Activated CD4-positive, alpha-beta T cell treated with anti-CD3 and anti-CD28 coated beads, Interleukin-2, amount 50 U/mL, for 24 hours (primary cell): ENCODE measurements at places on chromosomes 11 and 22.
A peak's percentile ranks its signal among the peaks of the same experiment; 100 is the strongest.

- DNase-seq = peak; percentile 30
Observed at GRCh38 chr22:38461414-38462081, 6.3 kb upstream of the KDELR3 start.

DNA sequence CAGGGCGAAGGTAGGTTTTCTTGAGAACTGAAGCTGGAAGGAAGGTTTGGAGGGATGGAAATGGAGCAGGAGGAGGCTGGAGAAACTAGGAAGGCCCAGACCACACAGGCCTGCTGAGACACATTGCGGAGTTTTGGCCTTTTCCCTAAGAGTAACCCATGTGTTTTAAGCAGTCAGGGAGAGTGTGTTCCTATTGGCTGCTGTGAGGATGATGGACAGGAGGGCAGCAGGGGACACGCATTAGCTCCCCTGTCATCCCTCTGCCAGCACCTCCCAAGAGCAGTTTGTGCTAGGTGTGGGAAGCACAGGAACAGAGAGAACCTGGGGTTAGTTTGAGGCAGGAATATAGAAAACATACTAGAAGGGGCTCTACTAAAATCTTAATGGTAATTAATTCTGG lies 842.1 kb downstream of the TBC1D22A start:
- DNase-seq = no peak

DNA sequence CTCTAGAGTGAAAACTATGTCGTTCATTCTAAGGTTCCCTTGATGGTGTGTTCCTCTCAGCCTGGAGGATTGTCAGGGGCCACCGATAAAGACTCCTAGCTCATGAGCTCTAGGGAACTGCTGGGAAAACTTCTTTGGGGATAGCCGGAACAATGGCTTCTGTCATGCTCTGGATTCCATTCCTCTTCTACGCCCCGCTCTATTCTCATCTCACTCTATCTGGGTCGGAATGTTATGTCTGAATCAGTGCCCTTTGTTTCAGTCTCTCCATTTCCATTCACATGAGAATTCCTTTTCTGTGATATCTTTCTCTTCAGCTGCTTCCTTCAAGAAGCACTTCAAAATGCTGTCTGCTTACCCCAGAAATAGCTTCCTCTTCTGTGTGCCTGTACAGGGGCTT lies 16.9 kb upstream of the SLCO2B1 start:
- no peak for DNase-seq

DNA sequence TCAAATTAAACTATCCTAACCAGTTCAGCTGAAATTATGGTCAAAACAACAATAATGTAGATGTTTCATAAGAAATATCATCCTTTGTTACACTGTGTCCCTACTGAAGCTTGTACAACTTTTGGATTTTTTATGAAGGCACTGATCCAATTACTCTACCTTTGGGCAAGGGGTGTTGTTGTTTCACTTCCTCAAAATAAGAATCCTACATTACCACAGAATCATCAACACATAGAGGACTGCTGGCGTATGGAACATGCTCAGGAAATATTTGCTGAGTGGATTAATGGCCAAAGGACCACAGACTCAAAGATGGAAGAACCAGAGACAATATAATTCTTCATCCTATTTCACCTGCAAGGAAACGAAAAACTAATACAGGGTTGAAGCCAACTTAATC lies 907.5 kb upstream of the CCDC90B start:
- DNase-seq = no peak

DNA sequence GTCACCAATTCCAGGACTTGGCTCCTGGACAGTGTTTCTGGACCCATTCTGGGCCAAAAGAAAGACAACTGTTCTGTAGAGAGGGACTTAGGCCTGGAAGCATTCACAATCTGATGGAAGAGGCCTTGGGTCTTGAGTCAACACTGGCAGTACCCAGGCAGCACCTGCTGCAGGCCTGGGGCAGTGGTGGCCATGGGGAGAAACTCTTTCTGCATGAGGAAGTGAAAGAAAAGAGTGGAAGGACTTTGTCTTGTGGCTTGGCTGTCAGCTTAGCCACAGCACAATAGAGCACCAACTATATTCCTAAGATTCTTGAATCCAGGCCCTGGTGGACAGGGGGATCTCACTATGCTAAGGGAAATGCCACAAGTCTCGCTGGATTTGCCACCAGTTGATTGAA lies 70.6 kb downstream of the CTSC start:
- no peak for DNase-seq

- no peak for DNase-seq
Observed at GRCh38 chr11:77351281-77351886, 49.9 kb upstream of the GDPD4 start.

GRCh38 chr11:13376838-13377237 lies 86.2 kb downstream of the BTBD10 start:
- no peak for DNase-seq

- DNase-seq = no peak
Observed at GRCh38 chr11:1640076-1640946, 10.7 kb downstream of the KRTAP5-5 start.

- no peak for DNase-seq
Observed at GRCh38 chr11:17580271-17580670, 33.2 kb downstream of the OTOG start.

GRCh38 chr11:44524751-44525201 lies 40.7 kb upstream of the CD82 start:
- DNase-seq = no peak

DNA sequence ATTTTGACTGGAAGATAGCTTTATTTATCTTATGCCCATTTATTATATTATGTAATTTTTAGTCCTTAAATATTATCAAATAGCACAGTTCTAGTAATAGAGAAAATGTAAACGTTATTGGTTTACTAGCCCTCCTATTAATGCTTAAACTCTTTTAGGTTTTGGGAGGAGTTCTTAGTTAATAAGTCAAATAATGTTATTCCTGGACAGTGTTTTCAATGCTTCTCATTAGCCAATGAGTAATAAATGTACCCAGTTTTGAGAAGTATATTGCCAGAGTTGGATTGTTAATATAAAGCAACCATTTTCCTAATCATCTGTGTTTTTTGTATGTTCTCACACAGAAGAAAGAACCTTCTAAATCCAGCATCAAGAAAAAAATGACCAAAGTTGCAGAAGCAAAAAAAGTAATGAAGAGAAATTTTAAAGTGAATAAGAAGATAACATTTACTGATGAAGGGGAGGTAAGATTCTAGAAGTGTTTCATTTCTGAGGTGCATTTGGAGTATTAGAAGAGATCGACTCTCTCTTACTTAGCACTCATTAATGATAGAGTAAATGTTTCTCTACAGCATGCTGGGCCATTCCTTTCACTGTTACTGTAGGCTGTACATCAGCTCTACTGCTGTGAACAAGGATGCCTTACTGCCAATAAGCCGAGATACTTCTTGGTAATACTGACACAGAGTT lies 173.4 kb downstream of the DDX10 start:
- DNase-seq = no peak

DNA sequence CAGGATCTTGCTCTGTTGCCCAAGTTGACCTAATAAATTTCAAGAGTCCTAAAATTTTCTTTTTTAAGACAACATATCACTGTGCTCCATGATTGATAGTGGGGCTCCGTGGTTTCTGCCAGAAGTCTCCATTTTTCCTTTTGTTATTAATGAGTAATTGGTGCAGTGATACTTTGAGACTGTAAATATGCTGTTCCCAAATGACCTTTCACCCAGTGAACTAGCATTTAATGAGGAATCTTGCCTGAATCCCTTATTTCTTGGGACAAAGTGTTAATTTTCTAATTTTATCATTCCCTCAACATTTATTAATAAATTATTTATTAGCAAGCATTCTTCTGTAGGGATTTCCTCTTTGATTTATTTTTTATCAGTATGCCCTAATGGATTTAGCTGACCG lies 2.3 kb upstream of the DHCR7 start:
- DNase-seq = no peak

GRCh38 chr11:88434333-88434976 lies 96.9 kb upstream of the CTSC start:
- DNase-seq = no peak

DNA sequence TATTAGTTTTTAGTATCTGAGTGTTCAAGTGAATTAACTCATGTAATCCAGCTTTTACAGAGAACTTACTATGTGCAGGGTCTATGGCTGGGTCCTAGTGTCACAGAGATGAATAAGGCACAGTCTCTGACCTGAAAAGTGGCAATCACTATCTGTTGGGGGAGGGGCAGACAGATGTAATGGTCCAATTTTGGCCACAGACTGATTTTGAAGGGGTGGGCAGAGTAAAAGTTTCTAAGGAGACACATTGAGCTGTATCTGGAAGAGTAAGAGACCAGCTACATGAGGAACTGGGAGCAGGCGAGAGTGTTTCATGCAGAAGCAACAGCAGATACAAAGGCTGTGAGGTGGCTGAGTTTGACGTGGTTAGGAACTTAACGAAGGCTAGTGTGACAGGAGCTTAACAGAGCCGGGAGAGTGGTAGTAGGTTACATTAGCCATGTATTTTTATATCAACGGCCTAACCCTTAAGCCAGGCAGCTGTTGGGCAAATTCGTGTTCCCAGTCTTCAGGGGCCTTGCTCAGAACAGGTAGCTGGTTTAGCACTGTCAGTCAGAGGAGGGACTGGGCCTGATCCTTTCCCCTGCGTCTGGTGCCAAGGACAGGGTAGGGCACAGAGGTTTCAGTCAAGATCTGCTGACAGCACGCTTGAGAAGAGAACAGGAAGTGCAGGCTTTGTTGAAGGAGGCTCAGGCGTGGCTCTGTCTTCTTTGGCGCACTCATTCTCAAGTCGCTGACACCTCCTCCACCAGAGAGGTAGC lies 1.4 kb upstream of the STIM1 start:
- peak; percentile 44 for DNase-seq

GRCh38 chr22:39820256-39820655 lies 73.3 kb downstream of the ENTHD1 start:
- no peak for DNase-seq

- DNase-seq = no peak
Observed at GRCh38 chr11:86551288-86552092, 120.9 kb downstream of the ME3 start.

- no peak for DNase-seq
Observed at GRCh38 chr11:64879244-64879900, 951 bp upstream of the EHD1 start.

GRCh38 chr11:100876815-100877520 lies 189.9 kb downstream of the ARHGAP42 start:
- no peak for DNase-seq

DNA sequence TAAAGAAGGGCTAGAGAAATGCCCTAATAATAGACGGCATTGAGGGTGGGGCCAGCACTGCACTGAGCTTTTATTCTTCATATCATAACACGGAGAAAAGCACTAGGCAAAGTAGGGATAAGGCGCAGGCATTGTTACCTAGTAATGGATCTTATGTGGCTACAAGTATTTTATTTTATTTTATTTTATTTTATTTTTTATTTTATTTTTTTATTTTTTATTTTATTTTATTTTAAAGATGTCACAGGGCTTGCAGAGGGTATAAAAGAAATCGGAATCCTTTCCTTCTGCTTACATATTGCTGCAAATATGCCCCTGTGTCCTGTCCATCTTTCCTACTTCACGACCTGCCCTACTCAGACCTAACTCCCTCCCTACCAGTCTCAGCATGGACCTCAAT lies 452.0 kb upstream of the KIRREL3 start:
- no peak for DNase-seq

- DNase-seq = no peak
Observed at GRCh38 chr11:72930008-72930407, 115.8 kb downstream of the ATG16L2 start.

GRCh38 chr11:2534957-2535672 lies 90.3 kb downstream of the KCNQ1 start:
- DNase-seq = no peak

GRCh38 chr11:4809246-4809645 lies 5.1 kb upstream of the OR52R1 start:
- DNase-seq = no peak

- no peak for DNase-seq
Observed at GRCh38 chr22:28230671-28231070, 311.6 kb upstream of the PITPNB start.

DNA sequence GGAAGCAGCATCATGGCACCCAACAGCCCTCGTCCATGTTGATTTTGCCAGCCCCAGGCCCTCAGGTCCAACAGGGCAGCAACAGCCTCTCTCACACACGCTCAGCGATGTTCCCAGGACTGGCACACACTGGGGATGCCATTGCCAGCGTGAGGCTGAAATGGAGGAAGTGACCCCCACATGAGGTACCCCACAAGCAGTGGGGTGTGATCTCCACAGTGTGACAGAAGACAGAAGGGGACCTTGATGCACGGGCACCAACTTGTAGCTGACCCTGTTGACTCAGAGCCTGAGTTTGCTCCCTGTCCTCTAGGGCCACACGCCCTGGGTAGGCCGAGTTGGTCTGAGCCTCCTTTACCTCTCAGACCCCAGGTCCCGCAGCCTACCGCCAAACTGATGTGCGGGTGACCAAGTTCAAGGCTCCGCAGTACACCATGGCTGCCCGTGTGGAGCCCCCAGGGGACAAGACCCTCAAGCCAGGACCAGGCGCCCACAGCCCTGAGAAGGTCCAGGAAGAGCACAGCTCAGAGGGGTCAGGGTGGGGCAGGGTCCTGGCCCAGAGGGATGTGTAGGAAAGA lies 6.2 kb downstream of the SCGB1C1 start:
- DNase-seq = no peak

- no peak for DNase-seq
Observed at GRCh38 chr11:108866781-108867180, 201.9 kb downstream of the DDX10 start.

- no peak for DNase-seq
Observed at GRCh38 chr22:37309211-37310074, 27.1 kb downstream of the CYTH4 start.

DNA sequence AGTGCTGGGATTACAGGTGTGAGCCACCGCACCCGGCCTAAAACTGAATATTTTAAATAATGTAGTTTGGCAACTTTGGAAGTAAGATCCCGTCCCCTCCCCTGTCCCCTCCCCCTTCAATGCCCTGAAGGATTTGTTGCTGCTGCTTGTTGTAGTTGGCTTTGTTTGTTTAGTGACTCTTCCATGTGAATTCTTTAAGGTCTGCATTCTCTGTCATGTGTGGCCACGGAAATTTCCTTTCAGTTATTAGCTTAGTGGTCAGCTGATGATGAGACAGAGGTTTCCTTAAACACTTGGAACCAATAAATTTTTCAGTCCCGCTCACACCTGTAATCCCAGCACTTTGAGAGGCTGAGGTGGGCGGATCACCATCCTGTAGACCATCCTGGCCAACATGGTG lies 109.9 kb downstream of the MPPED1 start:
- no peak for DNase-seq

DNA sequence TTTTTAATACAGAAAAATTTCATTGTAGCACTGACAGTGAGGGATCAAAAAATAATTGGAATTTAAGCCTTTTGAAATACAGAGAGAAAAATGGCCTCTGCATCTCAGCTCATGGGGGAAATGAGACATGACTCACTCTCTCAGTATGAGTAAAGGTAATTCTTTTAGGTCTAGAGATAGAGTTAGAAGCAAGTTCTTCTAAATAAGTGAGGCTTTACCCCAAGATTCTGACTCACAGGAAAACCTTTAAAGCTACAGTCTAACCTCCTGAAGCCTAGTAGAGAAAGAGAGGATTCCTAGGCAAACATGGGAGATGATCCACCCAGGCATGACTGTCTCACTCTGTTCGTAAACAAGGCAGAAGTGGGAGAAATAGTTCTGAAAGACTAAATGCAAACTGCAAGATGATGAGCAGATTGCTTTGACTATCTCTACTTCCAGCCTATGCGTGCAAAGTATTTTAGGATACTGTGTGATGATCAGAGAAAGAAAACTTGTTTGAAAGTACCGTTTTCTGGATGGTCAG lies 1003.3 kb upstream of the CCDC90B start:
- no peak for DNase-seq
